Activated CD4-positive, alpha-beta T cell treated with anti-CD3 and anti-CD28 coated beads, Interleukin-2, amount 10 ng/mL, durations not matched to agents 24 days and 14 days (primary cell): ENCODE measurements at places on chromosomes 7 and 10. TPM values are rescaled to one million over a fixed set of nuclear protein-coding genes. Genes with fewer than 3 reads are reported as not detected.

PDGFA gene
- 12.2 and 12.9 TPM in 2 replicates for total RNA-seq

ZNF32 gene
- 14.9 and 15.2 TPM in 2 replicates for total RNA-seq

DNA sequence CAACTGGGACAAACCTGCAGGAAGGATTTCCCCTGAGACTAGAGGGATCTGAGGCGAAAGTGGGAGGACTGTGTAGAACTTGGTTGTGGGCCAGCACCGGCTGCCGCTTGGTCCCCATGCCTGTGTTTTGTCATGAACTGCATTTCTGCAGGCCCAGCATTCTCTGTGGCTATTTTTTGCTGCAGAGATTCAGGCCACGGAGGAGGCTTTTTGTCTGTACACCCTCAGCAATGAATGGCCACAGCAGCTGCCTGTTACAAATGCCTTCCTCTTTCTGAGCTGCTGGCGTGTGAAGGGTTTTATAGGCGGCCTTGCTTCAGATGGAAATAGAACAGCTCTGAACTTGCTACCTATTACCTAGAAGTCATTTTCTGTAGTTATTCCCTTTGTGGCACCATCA, 164.4 kb downstream of the SH2D4B start:
- H3K4me1 ChIP-seq: no peaks in the 10 kb centered on the region
- H3K27me3 ChIP-seq: no peaks in the 10 kb centered on the region
- no peaks in the 10 kb centered on the region for H3K36me3 ChIP-seq
- no peak overlapping the region for H3K4me3 ChIP-seq
- no peak for DNase-seq

DNA sequence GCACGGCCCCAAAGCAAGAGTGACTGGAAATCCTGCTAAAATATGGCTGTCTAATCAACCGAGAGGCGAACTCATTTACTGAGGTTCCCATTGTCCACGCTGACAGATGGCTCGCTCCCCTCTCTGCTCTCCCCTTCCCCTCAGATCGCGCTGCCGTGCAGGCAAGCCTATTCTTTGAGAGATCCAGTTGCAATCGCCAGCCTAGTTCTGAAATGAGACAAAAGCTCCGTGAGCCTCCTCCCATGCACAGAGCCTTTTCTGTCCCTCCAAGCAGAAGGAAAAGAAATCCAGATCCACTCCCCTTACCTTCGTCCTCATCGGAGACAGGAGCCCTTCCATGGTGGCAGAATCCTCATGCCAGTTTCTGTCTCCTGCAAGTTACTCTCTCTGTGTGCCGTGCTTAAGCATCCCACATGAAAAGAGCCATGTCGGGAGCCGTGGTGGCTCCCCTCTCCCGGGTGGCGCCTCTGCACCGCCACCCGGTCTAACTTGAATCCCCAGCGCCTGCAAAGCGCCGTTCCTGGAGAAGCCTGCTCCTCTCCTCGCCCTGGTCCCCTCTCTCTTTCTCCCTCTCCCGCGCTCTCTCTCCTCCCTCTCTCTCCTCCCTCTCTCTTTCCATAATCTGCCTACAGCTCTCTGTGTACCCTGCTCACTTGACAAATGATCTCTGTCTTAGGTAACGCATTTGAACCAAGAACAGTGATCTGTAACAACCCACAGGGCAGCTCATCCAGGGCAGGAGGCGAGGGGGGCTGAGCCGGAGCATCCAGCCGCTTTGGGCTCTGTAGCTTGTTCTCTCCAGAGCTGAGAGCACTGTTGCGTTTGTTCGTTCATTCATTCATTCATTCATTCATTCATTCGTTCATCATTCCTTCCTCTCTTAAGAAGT, 156.8 kb downstream of the FRMD4A start:
- peak; percentile 63 for DNase-seq
- H3K4me1 ChIP-seq: peaks cover 10% of the 10 kb centered on the region
- H3K27ac ChIP-seq: no peak overlapping the region

- no peak for DNase-seq
- H3K27me3 ChIP-seq: peaks cover 63% of the 10 kb centered on the region
- H3K4me3 ChIP-seq: peak overlapping the region; percentile 54
- peaks cover 5% of the 10 kb centered on the region for H3K4me1 ChIP-seq
- H3K36me3 ChIP-seq: no peaks in the 10 kb centered on the region
Measured at GRCh38 chr10:7665767-7666166, 999 bp downstream of the ITIH5 start.
